HTR-8/SVneo (cell line): ENCODE measurements at places on chromosomes 1 and 21.

- no peak for DNase-seq
Observed at GRCh38 chr1:201302163-201303152, 19.2 kb downstream of the PKP1 start.

DNA sequence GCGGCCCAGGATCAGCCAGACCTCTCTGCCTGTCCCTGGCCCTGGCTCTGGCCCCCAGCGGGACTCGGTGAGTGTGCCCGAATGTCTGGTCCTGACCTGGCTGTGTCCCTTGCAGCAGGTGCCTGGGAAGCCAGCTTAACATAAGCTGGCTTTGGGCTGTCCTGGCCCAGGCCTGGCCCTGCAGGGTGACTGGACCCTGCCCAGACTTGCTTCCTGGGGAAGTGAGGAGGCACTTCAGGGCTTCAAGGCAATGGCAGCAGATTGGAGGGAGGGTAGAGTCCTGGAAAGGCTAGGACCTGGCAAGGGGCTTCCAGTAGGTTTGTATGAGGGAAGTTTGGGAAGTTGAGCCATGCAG is 16.4 kb downstream of the RPS6KA1 start:
- DNase-seq, result no peak

- DNase-seq, result no peak
Observed at GRCh38 chr1:48229317-48229716, 6.8 kb downstream of the SLC5A9 start.

GRCh38 chr1:229383961-229384360 is 41.1 kb upstream of the CCSAP start:
- no peak for DNase-seq

DNA sequence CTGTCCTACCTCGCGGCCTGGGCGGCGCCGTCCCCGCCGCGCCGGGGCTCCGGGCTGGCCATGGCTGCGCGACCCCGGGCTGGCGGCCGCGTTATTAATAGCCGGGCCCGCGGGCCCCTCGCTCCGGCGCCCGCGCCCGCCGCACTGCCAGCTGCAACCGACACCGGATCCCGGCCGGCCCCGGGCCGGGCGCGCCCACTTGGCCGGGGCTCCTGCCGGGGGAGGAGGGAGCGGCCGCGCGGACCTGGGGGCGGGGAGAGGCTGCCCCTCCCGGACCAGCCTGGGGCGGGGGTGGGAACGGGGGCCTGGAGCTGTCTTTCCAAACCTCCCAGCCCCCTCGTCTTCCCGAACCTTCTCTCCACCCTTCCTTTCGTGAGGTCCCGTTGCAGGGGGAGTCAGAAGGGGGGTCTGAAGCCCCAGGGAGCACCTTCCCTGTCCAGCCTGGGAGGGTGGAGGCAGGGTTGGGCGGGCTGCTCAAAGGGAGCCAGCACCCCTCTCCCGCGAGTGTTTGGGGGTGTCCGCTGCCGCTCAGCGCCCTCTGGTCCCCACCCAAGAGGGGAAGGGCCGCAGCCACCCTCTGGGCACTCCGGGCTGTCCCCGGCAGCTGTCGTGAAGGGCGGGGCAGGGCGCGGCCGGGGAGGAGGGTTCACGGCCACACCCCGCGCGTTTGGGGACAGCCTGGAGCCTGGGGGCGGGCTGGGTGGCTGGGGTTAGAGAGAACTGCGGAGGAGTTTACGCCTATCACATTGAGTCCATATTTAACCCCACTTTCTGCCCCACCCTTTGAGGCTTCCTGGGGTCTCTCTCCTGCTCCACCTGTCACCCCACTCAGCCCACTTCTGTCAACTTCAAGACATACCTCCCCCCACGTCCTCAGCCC is at the start of gene SYNC:
TSS of gene SYNC (minus strand) at position 172 of the 880 bp plus-strand sequence. CDS start at position 62, 110 bp downstream.
- DNase-seq, result peak; percentile 52

GRCh38 chr1:115694805-115695204 is 53.0 kb downstream of the VANGL1 start:
- DNase-seq, result no peak

GRCh38 chr1:11280719-11281376 is 7.8 kb downstream of the UBIAD1 start:
- no peak for DNase-seq

DNA sequence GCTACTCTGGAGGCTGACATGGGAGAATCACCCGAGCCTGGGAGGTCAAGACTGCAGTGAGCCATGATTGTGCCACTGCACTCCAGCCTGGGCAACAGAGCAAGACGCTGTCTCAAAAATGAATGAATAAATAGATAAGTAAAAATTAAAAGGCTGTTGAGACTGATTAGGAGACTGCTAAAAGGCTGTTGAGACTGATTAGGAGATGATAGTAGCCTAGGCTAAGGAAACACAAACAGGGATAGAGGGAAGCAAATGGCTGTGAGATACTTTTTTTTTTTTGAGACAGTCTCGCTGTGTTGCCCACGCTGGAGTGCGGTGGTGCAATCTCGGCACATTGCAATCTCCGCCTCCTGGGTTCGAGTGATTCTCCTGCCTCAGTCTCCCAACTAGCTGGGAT is 28.4 kb downstream of the PRPF38A start:
- no peak for DNase-seq

- no peak for DNase-seq
Observed at GRCh38 chr1:56808410-56808809, 10.8 kb downstream of the FYB2 start.

DNA sequence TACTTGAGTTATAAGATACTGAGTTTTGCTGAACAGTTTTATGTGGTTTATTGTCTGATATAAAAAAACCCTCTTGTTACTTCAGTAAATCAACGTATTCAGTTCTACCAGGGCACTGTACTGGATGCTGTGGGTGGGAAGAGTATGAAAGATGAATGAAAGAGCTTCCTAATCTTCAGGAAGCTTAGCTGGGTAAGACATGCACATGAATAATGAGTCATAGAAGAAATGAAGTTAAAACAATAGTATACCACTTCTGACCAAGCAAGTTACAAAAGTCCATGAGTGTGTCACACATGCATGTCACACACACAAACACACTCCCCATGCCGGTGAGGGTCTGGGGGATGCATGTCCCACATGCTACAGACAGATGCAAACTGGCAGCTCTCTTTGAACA is 105.9 kb downstream of the SIPA1L2 start:
- no peak for DNase-seq

GRCh38 chr1:39410915-39411436 is 80.5 kb upstream of the BMP8A start:
- DNase-seq, result peak; percentile 64

DNA sequence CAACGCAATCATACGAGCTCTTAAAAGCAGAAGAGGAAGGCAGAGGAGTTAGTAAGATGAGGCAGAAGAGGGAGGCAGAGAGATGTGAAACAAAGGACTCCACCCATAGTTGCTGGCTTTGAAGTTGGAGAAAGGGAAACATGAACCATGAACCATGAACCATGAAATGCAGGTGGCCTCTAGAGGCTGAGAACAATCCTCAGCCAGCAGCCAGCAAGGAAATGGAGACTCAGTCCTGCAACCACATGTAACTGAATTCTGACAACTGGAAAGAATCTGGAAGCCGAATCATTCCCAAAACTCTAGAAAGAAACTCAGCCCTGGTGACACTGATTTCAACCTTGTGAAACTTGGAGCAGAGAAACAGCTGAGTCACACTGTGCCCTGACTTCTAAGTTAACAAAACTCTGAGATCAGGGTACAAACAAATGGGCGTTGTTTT is 10.1 kb downstream of the DIPK1A start:
- DNase-seq, result no peak

DNA sequence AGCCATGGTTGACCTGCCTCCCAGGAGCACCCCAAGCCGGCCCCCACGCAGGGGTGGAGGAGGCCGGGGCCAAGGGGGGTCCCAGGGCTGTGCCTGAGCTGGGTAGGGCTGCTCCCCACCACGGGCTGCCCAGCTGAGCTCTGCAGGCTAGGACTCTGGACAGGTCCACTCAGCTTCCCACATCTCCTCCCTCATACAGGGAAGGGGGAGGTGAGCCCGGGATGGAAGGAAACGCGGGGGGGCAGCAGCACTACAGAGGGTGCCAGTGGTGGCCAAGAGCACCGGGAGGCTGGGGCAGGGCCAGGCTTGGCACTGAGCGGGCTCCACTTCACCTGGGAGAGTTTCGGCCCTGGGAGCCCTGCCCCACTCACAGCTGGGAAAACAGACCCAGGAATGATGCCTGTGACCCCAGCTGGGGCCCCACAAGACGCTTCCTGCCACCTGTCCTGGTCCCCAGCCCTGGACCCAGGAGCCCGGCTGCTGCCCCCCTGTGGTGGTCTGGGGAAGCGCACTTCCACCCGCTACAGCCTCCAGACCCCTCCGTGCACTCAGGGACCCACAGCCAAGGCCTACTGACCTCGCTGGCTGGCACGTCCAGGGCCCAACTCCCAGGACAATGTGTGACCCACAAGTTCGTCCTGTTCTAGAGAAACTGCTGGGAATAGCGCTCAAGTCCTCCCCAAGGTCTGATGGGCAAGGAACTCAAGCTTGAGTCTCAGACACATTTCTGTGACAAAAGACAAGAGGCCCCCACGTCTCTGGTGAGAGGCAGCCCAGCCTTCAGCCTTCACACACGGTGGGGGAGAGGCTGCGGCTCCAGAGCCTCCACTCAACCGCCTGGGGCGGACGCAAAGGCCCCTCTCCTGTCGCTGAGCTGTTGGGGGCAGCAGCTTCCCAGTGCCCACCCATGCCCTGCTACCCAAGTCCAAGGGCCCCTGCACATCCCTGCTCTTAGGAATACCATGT is 3.0 kb downstream of the AURKAIP1 start:
- peak; percentile 78 for DNase-seq

GRCh38 chr1:108017698-108018097 is 52.7 kb upstream of the VAV3 start:
- DNase-seq, result no peak

DNA sequence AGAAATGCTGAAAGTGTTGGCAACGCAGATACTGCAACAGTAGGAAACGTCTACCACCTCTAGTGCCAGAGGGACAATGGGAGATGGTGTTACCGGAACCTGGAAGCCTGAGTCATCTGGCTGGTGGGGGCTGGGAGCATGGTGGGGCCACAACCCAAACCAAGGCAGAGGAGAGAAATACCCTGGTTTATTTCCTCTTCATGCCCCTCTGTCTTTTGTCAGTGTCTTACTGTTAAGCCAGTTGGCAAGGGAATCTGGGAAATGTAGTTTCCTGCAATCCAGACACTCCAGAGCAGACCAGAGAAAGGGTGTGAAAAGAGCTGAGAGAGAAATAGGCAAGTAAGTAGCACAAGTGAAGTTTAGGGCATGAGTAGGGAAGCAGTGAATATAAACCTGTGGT is 14.8 kb downstream of the DNTTIP2 start:
- DNase-seq, result no peak

- no peak for DNase-seq
Observed at GRCh38 chr1:223225481-223225880, 82.4 kb upstream of the TLR5 start.

DNA sequence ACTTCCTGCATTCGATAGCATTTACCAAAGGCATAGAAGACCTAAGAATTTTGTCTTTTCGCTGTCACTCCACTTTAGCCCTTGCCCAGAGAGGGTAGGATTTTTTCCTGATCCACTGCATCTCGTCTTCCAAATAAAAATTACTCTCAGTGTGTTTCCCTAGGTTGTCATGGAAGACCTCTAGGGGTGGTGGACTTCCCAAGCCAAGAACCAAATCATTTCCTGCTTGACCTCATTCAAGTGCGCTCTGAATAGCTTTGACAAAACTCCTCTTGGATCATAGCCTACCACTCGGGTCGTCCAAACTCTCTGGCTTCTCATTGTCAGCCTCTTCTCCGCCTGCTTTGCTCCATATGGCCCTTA is 431 bp upstream of the C1orf52 start:
- DNase-seq, result no peak

DNA sequence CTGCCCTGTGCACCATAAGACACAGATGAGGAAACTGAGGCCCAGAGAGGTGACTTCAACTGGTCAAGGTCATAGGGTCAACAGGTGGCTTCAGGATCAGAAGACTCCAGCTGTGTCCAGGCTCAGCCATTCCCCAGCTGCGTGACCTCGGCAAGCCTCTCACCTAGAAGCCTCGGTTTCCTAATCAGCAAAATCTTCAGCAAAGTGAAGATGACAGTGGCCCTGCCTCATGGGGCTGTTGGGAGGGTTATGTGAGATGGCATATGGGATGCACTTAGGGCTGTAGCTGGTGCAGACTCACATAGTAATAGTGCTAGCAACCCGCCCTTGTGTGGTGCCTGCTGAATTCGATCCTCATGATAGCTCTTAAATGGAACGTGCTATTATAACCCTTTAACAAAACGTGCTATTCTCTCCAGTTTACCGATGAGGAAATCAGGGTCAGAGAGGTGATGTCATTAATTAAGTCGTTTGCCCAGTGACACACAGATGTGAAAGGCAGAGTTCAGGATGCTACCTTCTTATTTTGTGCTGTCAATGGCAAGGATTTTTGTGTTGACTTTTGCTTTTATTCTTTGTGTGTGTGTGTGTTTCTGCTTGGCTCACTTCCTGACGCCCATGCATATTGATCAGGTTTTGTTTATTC is 472.9 kb downstream of the MATN1 start:
- no peak for DNase-seq

DNA sequence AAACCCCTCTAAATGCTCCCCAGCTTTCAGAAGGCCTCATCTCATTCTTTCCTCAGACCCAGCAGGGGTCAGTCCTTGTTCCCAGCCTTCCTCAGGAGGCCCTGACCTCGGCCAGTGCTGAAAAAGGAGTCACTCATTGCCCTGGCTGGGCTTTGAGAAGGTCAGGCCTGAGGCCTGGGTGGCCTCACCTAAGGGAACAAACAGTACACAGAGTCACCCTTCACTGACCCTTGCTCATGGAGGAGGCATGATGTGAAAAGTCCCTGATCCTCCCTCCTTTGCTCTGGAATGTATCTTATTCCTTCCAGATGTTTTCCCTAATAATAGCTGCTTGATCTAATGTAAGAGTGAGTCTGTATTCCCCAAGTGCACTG is 117.7 kb upstream of the SLC44A3 start:
- no peak for DNase-seq

DNA sequence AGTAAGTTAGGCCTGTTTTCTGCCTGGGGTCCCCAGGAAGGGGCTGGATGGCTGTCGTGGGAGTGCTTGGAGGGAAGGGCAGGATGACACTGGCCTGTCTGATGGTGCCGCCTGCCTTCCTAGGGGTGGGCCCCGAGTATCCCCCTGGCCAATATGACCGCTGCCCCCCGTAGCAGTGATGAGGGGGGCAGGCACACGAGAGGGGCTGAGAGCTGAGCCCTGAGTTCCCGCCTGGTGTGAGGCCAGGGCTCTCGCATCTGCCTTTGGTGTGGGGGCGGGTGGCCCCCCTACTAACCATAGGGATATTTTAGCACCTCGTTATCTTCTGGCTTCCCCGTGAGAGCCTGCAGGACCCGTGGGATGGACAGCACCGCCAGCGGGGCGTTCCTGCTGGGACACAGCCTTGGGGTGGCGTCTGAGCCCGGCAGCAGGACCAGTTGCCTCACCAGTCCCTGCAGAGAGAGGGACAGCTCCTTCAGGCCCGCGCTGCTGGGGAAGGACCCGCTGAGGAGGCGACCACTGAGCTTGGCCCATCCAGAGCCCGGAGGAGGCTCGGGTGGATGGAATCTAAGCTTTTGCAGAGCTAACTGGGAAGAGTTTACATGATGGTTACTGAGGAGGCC is 10.4 kb downstream of the KRTAP10-1 start:
- DNase-seq, result no peak

GRCh38 chr1:66140072-66140471 is 347.4 kb downstream of the PDE4B start:
- DNase-seq, result no peak

- peak; percentile 28 for DNase-seq
Observed at GRCh38 chr21:28771790-28772501, 220.7 kb downstream of the LTN1 start.
